Endodermal cell (in vitro differentiated cells): ENCODE measurements at places on chromosomes 13 and 19. TPM values are rescaled to one million over a fixed set of nuclear protein-coding genes. Genes with fewer than 3 reads are reported as not detected.

CD33 gene
- total RNA-seq = 0.09 TPM in 1 of 2 replicates, not detected in the other

GPR18 gene
- not detected in 3 replicates for total RNA-seq

ZNF837 gene
- total RNA-seq = 1.7 to 3.1 TPM (median 2.9 TPM) in 3 replicates

YIF1B gene
- total RNA-seq = 74.6 to 86.0 TPM (median 76.4 TPM) in 3 replicates

ZNF799 gene
- 3.9 to 10.0 TPM (median 9.1 TPM) in 3 replicates for total RNA-seq

ZNF442 gene
- 1.9 and 2.7 TPM in 2 replicates for total RNA-seq

ZNF615 gene
- 14.6 and 19.3 TPM in 2 replicates for total RNA-seq

SLC7A10 gene
- 0.48 to 1.5 TPM in 2 of 3 replicates, not detected in the other for total RNA-seq

PLK5 gene
- 0.45 and 0.48 TPM in 2 replicates for total RNA-seq

PVR gene
- total RNA-seq = 30.4 and 31.6 TPM in 2 replicates

PRTN3 gene
- total RNA-seq = not detected in 2 replicates

ZNF234 gene
- total RNA-seq = 8.7 and 9.0 TPM in 2 replicates

STOML3 gene
- not detected in 2 replicates for total RNA-seq

KLK5 gene
- total RNA-seq = not detected in 3 replicates

ZNF556 gene
- not detected in 3 replicates for total RNA-seq

TINCR gene
- 0.53 and 0.93 TPM in 2 replicates for total RNA-seq

POU4F1 gene
- 0.07 to 0.15 TPM (median 0.11 TPM) in 3 replicates for total RNA-seq

PTPRS gene
- total RNA-seq = 248 and 249 TPM in 2 replicates

CLEC4M gene
- total RNA-seq = not detected in 3 replicates

FXYD3 gene
- 0.41 TPM in 1 of 2 replicates, not detected in the other for total RNA-seq

LCP1 gene
- 2.3 to 3.1 TPM (median 3.0 TPM) in 3 replicates for total RNA-seq

SARS2 gene
- 52.1 and 60.2 TPM in 2 replicates for total RNA-seq

CGB2 gene
- 0.57 and 0.79 TPM in 2 replicates for total RNA-seq

POU2F2 gene
- 1.6 and 2.6 TPM in 2 replicates for total RNA-seq

NKPD1 gene
- total RNA-seq = 0.05 and 0.22 TPM in 2 replicates

DMKN gene
- total RNA-seq = 451 to 517 TPM (median 465 TPM) in 3 replicates

TMEM150B gene
- total RNA-seq = 0.29 and 0.73 TPM in 2 replicates

ATP7B gene
- 17.6 to 31.4 TPM (median 29.2 TPM) in 3 replicates for total RNA-seq

C19orf85 gene
- total RNA-seq = 2.3 and 3.1 TPM in 2 replicates

ZIK1 gene
- total RNA-seq = 8.1 to 29.1 TPM (median 25.7 TPM) in 3 replicates

ZNF492 gene
- not detected in 2 replicates for total RNA-seq

DACH1 gene
- 1.2 to 1.7 TPM (median 1.2 TPM) in 3 replicates for total RNA-seq

NXNL1 gene
- total RNA-seq = not detected in 2 replicates

ZNF345 gene
- 4.7 to 7.0 TPM (median 6.4 TPM) in 3 replicates for total RNA-seq

F7 gene
- total RNA-seq = 2.9 to 4.7 TPM (median 4.0 TPM) in 3 replicates

CERS1 gene
- total RNA-seq = 25.5 to 35.6 TPM (median 27.2 TPM) in 3 replicates

SPRY2 gene
- total RNA-seq = 92.6 and 96.9 TPM in 2 replicates

CLN5 gene
- 13.6 to 20.5 TPM (median 15.3 TPM) in 3 replicates for total RNA-seq

CILP2 gene
- total RNA-seq = 3.3 and 3.6 TPM in 2 replicates

VWA8 gene
- total RNA-seq = 19.9 to 24.6 TPM (median 23.9 TPM) in 3 replicates

ZNF226 gene
- total RNA-seq = 20.4 and 21.0 TPM in 2 replicates

ADM5 gene
- total RNA-seq = 7.6 and 7.7 TPM in 2 replicates

JAK3 gene
- total RNA-seq = 3.2 to 5.2 TPM (median 3.6 TPM) in 3 replicates

LMO7 gene
- 14.1 and 17.2 TPM in 2 replicates for total RNA-seq

MTRF1 gene
- 15.0 and 15.8 TPM in 2 replicates for total RNA-seq

FCHO1 gene
- total RNA-seq = 8.4 and 8.5 TPM in 2 replicates

IGFL2 gene
- not detected in 2 replicates for total RNA-seq

FOXA3 gene
- total RNA-seq = 58.1 to 87.3 TPM (median 60.2 TPM) in 3 replicates

TRPC4 gene
- 17.9 and 22.5 TPM in 2 replicates for total RNA-seq

DAND5 gene
- total RNA-seq = 0.13 and 0.14 TPM in 2 replicates

C13orf42 gene
- 11.7 to 19.0 TPM (median 17.6 TPM) in 3 replicates for total RNA-seq

NLRP12 gene
- total RNA-seq = 2.6 and 2.9 TPM in 2 replicates

EID2B gene
- total RNA-seq = 1.2 and 1.9 TPM in 2 replicates

GPC5 gene
- 0.51 and 0.54 TPM in 2 replicates for total RNA-seq
